ENCODE measurements at places on chromosomes 12 and 14. TPM values are rescaled to one million over a fixed set of nuclear protein-coding genes. Genes with fewer than 3 reads are reported as not detected.
A peak's percentile ranks its signal among the peaks of the same experiment; 100 is the strongest.

GRCh38 chr14:76784881-76785280, 23.6 kb downstream of the VASH1 start:
- H3K4me1 ChIP-seq: peaks cover 3% of the 10 kb centered on the region
- H3K4me3 ChIP-seq: no peak overlapping the region
- no peaks in the 10 kb centered on the region for H3K36me3 ChIP-seq
- H3K27me3 ChIP-seq: no peaks in the 10 kb centered on the region

- no peaks in the 10 kb centered on the region for H3K36me3 ChIP-seq
- H3K4me1 ChIP-seq: no peaks in the 10 kb centered on the region
- DNase-seq: no peak
- no peaks in the 10 kb centered on the region for H3K27me3 ChIP-seq
- no peak overlapping the region for H3K27ac ChIP-seq
These were observed 961.2 kb downstream of the TMEM121 start for GRCh38 chr14:106487600-106487999.

DNA sequence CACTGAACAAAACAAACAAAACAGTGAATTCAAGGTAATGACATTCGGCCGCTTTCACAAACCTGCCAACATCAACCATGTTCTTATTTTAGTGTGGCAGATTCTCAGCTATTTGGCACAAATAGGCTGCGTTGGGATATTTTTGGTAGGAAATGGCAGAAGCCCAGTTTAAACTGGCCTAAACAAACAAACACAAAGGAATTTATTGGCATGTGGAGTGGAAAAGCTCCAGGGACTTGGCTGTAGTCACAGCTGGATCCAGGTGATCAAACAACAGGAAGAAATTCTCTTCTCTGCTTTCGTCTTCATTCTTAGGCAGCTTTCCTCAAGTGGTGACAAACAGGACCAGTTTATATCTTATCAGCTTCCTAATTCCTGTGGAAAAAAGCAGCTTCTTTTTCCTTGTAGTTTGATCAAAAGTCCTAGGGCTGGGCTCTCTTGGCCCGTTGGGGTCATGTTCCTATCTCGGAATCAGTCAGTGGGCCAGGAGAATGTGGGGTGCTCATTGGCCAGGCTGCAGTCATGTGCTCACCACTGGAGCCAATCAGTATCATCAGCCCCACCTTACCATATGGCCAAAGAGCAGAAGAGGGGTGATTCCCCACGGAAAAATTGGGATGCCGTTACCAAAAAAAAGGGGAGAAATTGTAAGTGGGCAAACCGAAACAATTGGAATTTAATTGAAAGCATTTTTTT, 22.6 kb downstream of the C12orf75 start:
- peaks cover 9% of the 10 kb centered on the region for H3K4me1 ChIP-seq
- H3K27me3 ChIP-seq: no peaks in the 10 kb centered on the region
- no peak overlapping the region for H3K4me3 ChIP-seq

DNA sequence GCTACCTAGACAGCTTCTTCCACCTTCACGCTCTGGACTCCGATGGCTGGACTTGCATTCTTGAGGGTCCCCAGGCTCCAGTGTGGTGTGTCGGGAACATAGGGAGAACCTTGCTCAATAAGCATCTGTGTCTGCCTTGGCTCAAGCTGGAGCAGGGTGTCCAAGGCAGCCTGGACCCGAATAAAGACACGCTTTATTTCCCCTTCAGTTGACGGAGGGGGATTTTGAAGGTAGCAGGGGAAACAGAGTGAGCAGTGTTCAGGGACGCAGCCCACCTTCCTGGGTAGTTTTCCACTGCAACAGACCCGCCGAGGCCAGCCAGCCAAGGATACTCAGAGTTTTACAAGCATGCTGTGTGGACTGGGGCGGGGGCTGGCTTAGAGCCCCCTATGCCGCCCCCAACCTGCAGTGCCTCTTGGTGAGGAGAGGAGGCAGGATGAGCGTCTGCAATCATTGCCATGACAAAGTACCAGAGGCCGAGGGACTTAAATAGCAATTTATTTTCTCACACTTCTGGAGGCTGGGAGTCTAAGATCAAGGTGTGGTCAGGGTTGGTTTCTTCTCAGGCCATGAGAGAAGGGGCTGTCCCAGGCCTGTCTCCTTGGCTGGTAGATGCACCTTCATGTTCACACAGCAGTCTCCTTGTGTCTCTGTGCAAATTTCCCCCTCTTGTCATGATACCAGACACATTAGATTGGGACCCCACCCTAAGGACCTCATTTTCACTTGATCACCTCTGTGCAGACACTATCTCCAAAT, 201.2 kb downstream of the CHST11 start:
- no peak overlapping the region for H3K27ac ChIP-seq
- no peak overlapping the region for H3K4me3 ChIP-seq
- no peaks in the 10 kb centered on the region for H3K36me3 ChIP-seq
- H3K4me1 ChIP-seq: no peaks in the 10 kb centered on the region

GRCh38 chr12:122871851-122872780, 23.8 kb downstream of the VPS37B start:
- H3K4me1 ChIP-seq: no peaks in the 10 kb centered on the region
- DNase-seq: peak; percentile 79
- H3K27me3 ChIP-seq: no peaks in the 10 kb centered on the region
- no peak overlapping the region for H3K4me3 ChIP-seq
- no peak overlapping the region for H3K27ac ChIP-seq

The GPX2 gene
- total RNA-seq: not detected

The GLS2 gene
- 0.58 TPM for total RNA-seq

The DAO gene
- not detected for total RNA-seq

The KRT4 gene
- not detected for total RNA-seq

The LRRK2 gene
- total RNA-seq: 42.0 TPM

The SLC35F4 gene
- not detected for total RNA-seq
